ENCODE measurements at places on chromosomes 4 and X. TPM values are rescaled to one million over a fixed set of nuclear protein-coding genes. Genes with fewer than 3 reads are reported as not detected.

ASB5 gene
- total RNA-seq, result 0.32 TPM

FRAS1 gene
- 0.89 TPM for total RNA-seq

USP17L24 gene
- total RNA-seq, result not detected

SLC38A5 gene
- not detected for total RNA-seq

KLHL13 gene
- total RNA-seq, result not detected

SCARB2 gene
- 179 TPM for total RNA-seq

DRD5 gene
- total RNA-seq, result not detected

ETDB gene
- not detected for total RNA-seq

PTCHD1 gene
- total RNA-seq, result 0.05 TPM

RPA4 gene
- total RNA-seq, result 0.24 TPM

SRPX2 gene
- total RNA-seq, result 42.8 TPM

DNA sequence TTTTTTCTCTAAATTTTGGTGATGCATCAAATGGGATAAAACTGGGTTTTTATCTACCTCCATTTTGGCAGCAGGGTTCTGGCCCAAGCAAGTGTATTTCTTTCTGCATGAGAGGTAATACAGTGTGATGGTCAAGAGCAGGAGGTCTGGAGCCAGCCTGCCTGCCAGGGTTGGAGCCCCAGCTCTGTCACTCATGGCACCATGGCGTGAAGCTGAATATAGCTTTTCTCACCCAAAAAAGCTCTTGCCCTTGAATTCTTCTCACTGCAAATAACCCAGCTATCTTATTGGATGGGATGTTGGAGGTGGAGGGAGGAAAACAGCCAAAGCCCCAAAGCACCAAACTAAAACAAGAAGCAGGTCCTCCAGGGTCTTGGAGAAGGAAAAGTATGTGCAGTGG, 218.4 kb downstream of the ARHGAP10 start:
- no peak for DNase-seq
- peaks cover 75% of the 10 kb centered on the region for H3K36me3 ChIP-seq
- H3K27me3 ChIP-seq, result no peaks in the 10 kb centered on the region
- no peak overlapping the region for H3K4me3 ChIP-seq
- H3K27ac ChIP-seq, result peak overlapping the region; percentile 53

GRCh38 chr4:126552321-126552720, 1080.4 kb upstream of the INTU start:
- no peak overlapping the region for H3K27ac ChIP-seq
- H3K4me3 ChIP-seq, result no peak overlapping the region
- no peaks in the 10 kb centered on the region for H3K27me3 ChIP-seq
- H3K4me1 ChIP-seq, result peaks cover 2% of the 10 kb centered on the region

DNA sequence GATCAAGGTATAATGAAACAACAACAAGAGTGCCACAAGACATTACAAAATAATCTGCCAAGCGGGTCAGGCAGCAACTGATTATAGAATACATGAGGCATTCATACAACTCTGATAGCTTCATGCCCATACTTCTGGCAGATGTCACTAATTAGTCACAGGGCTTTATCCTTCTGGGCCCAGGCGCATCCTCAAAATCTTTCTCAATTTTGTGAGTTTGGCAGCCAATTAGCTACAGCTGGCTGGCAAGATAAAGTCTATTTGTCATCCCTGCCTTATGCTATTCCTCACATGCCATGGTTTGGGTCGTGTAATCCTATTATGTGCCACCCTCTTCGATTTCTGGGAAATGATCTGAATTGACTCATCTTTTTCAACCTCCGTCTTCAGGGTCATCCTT, 254.3 kb downstream of the PACRGL start:
- no peak overlapping the region for H3K4me3 ChIP-seq
- H3K27me3 ChIP-seq, result peaks cover 3% of the 10 kb centered on the region
- no peaks in the 10 kb centered on the region for H3K4me1 ChIP-seq
- H3K27ac ChIP-seq, result no peak overlapping the region
- no peaks in the 10 kb centered on the region for H3K36me3 ChIP-seq
- no peak for DNase-seq

DNA sequence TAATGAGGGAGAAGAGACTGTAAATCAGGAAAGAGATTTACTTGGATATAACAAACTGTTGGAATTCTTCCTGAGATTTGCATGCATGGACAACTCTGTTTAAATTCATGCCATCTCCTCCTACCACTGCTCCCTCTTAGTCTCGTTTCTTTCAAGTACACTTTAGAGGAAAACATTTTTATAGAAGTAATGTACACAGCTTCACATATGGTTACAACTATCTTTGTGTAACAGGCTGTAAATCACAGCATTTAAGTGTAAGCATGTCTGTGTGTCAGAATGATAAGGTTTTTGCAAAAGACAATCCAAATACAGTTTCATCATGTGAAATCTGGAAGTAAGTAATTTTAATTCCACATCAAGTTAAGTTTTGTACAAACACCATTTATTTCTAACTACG, 21.5 kb upstream of the ENPEP start:
- H3K27me3 ChIP-seq, result peaks cover 20% of the 10 kb centered on the region
- H3K4me3 ChIP-seq, result no peak overlapping the region
- H3K4me1 ChIP-seq, result no peaks in the 10 kb centered on the region

- no peaks in the 10 kb centered on the region for H3K36me3 ChIP-seq
- H3K4me1 ChIP-seq, result no peaks in the 10 kb centered on the region
- no peaks in the 10 kb centered on the region for H3K27me3 ChIP-seq
- DNase-seq, result peak; percentile 51
Measured at GRCh38 chrX:44651358-44651757, 108.7 kb upstream of the FUNDC1 start.

- H3K4me1 ChIP-seq, result peaks cover 5% of the 10 kb centered on the region
- H3K4me3 ChIP-seq, result no peak overlapping the region
- no peak overlapping the region for H3K27ac ChIP-seq
- H3K27me3 ChIP-seq, result no peaks in the 10 kb centered on the region
Measured at GRCh38 chr4:22324422-22324821, 191.4 kb downstream of the ADGRA3 start.

DNA sequence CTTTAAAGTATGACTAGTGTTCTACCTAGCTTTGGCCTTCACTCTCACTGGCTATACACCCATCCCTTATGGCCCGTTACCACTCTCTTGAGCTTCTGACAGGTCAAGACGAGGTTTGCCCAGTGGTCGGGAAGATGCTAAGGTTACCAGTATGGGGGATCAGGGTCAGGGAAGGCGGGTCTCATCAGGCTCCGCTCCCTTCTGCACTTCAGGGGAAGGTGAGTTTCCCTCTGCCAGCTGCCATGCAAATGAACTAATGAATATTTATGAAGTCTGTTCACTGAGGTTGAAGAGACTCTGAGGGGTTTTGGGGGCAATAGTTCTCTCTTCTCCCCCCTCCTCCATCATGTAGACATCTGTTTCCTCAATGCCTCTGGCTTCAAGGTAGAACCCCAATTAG, 6.6 kb downstream of the EFNB1 start:
- peaks cover 3% of the 10 kb centered on the region for H3K36me3 ChIP-seq
- H3K4me1 ChIP-seq, result peaks cover 19% of the 10 kb centered on the region
- peak; percentile 59 for DNase-seq
- H3K4me3 ChIP-seq, result no peak overlapping the region

GRCh38 chr4:176805155-176805554, 12.4 kb upstream of the VEGFC start:
- no peak overlapping the region for H3K27ac ChIP-seq
- H3K36me3 ChIP-seq, result peaks cover 4% of the 10 kb centered on the region
- H3K4me3 ChIP-seq, result no peak overlapping the region
- no peaks in the 10 kb centered on the region for H3K27me3 ChIP-seq
- DNase-seq, result no peak

DNA sequence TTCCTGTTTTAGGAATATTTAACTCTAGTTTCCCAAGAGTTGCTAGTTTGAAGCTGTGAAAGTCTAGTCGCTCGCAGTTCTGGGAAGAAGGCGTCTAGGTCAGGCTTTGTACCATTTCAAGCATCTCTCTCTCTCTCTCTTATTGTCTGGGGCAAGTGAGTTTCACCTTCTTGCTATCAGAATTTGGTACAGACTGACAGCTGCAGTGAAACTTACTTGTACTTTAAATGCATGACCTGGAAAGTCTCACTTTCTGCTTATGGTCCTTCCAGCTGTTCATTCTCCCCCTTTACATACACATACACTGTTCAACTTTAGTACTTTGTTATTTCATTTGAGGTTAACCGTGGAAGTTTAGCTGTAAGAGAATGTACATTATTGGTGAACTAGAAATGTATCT, 4.4 kb downstream of the FRMPD4 start:
- no peak overlapping the region for H3K4me3 ChIP-seq
- H3K27ac ChIP-seq, result no peak overlapping the region
- peaks cover 2% of the 10 kb centered on the region for H3K27me3 ChIP-seq
- H3K4me1 ChIP-seq, result peaks cover 17% of the 10 kb centered on the region
- no peaks in the 10 kb centered on the region for H3K36me3 ChIP-seq
- DNase-seq, result no peak

- H3K36me3 ChIP-seq, result peaks cover 4% of the 10 kb centered on the region
- H3K27me3 ChIP-seq, result no peaks in the 10 kb centered on the region
- no peak overlapping the region for H3K4me3 ChIP-seq
- no peak for DNase-seq
- H3K4me1 ChIP-seq, result peaks cover 27% of the 10 kb centered on the region
- H3K27ac ChIP-seq, result peak overlapping the region; percentile 11
Measured at GRCh38 chr4:138540056-138540800, 298.1 kb upstream of the SLC7A11 start.

- no peak overlapping the region for H3K27ac ChIP-seq
- H3K36me3 ChIP-seq, result no peaks in the 10 kb centered on the region
- no peak for DNase-seq
- peaks cover 13% of the 10 kb centered on the region for H3K4me1 ChIP-seq
- no peak overlapping the region for H3K4me3 ChIP-seq
Measured at GRCh38 chrX:100316987-100317386, 93.1 kb downstream of the PCDH19 start.

DNA sequence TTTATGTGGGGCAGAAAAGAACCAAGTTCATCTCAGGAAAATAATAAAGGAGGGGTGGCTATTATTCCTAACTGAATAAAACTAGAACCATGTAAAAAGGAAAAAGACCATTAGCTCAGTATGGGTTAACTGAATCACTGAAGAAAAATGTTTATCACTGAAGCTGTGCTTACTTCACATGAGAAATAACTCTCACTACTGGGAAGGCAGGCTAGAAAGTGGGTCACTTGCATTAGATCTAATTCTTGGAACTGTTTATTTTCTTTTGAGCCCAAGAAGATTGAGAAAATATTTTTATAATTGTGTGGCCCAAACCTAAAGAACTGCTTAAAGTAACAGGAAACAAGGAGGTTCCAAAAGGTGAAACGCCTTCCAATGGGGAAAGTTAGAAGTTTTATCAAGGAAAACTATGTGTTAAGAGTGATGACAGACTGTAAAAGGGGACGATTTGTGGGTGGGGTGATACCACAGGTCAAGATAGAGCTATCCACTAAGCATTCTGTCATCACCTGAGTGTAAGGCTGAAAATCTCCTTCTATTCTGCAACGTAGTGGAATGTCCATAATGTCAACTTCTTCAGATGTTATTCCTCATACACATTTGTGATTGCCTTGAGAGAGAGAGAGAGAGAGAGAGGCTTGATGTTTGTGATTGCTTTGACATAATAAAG, 1083.5 kb downstream of the PCDH7 start:
- peaks cover 4% of the 10 kb centered on the region for H3K36me3 ChIP-seq
- peaks cover 19% of the 10 kb centered on the region for H3K4me1 ChIP-seq
- H3K27ac ChIP-seq, result peak overlapping the region; percentile 56
- no peaks in the 10 kb centered on the region for H3K27me3 ChIP-seq

- no peaks in the 10 kb centered on the region for H3K4me1 ChIP-seq
- H3K4me3 ChIP-seq, result no peak overlapping the region
- H3K27me3 ChIP-seq, result peaks cover 12% of the 10 kb centered on the region
- no peak for DNase-seq
- H3K36me3 ChIP-seq, result no peaks in the 10 kb centered on the region
Measured at GRCh38 chrX:8939322-8939721, 94.6 kb downstream of the FAM9B start.

GRCh38 chrX:111360839-111361238, 51.2 kb downstream of the DCX start:
- H3K27me3 ChIP-seq, result no peaks in the 10 kb centered on the region
- H3K4me1 ChIP-seq, result no peaks in the 10 kb centered on the region
- no peak for DNase-seq
